ENCODE measurements at places on chromosomes 12 and 14.

DNA sequence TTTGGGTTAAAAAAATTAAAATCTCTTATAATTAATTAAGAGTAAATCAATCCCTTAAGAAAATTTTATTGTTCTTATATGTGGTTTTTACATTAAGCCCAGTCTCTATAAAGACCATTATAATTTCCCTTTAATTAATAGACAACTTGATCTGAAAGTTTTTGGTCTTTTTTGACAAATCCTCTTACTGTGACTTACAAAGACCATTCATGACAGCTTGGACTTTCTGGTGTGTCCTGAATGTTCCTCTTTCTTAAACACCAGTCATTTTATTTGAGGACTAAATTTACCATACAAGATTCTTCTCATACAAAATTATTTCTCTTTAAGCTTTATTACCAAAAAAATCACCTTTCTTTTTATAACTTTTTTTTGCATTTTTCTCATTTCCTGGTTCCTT, 368.3 kb downstream of the ADGRD1 start:
- DNase-seq: no peak

GRCh38 chr12:72368719-72369422, 96.7 kb downstream of the TRHDE start:
- no peak for DNase-seq

- no peak for DNase-seq
Observed at GRCh38 chr12:81597928-81598604, 161.1 kb downstream of the PPFIA2 start.

- no peak for DNase-seq
Observed at GRCh38 chr12:67802731-67803130, 154.2 kb downstream of the DYRK2 start.

- no peak for DNase-seq
Observed at GRCh38 chr12:53995378-53996239, 4.4 kb upstream of the HOXC9 start.

GRCh38 chr14:99521176-99522024, 40.2 kb downstream of the CCNK start:
- DNase-seq: no peak

- no peak for DNase-seq
Observed at GRCh38 chr12:57730336-57731067, 8.0 kb downstream of the AGAP2 start.

DNA sequence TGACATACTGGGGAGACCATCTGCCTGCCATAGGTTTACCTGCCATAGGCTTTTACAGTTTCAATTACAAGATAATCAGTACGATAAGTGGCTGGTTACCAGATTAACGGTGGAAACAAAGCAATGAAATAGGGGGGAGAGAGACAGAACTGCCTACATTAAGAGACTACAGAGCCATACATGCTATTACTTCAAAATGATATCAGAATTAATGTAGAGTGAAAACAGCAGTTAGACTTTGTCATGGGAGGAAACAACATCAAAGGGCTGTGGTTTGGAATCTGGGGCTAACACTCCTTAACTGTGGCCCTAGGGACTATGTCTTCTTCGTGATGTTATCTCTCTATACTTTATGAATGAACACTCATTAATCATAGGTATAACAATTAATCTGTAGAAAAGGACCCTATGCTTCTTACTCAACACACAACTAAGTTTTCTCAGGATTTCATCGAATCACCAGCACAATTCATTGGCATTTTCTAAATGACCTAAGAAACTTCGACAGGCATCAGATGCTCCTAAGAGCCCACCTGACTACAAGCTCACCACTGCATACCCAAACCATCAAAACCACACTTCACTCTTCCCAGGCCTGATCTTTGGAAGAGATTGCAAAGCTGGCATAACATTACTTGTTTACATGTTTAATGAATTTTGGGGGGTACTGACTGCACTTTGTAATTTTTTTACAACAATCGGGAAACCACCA, 475.6 kb upstream of the SOX5 start:
- no peak for DNase-seq

DNA sequence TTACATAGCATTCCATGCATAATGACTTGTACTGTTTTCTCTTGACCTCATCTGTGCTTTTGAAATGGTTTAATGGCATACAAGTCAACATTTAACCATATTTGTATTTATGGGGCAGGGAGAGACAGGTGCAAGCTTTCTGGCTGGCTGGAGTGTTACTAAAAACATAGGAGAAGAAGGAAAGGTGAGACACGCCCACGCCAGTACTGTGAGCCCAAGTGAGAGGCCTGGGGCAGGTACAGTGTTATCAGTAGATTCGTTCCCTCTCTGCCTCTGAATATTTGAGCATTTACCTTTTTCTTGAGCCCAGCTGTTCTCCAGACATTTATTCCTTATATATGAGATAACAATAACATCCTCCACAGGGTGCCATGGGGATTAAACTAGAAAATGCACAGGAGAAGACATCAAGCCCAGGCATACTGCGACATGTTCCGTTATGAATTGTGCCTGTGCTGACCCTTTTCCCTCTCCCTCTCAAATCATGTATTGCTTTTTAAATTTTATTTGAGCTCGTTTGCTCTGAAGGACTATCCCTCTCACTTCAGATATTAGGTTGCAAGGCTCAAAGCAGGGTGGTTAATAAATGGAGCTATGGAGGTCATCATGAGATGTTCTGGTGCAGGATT, 34.6 kb upstream of the TUBA1C start:
- DNase-seq: no peak

- no peak for DNase-seq
Observed at GRCh38 chr14:68386950-68387779, 405.7 kb downstream of the ZFP36L1 start.

DNA sequence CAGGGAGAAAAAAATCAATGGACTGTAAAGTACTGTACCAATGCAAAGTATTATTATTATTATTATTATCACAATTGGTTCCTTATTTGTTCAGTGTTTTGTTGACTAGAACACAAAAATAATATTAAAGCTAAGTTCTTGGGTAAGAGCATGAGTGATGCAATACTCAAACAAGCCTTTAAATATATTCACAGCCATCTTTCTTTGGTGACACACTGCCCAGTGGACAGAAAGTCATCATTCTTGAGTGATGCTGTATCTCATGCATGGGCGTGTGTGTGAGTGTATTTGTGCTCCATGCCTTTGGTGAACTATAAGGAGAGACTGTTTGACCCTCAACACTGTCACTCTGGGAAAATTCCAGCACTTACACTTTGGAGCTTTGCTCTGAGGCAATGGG, 93.6 kb downstream of the KCNK10 start:
- no peak for DNase-seq

DNA sequence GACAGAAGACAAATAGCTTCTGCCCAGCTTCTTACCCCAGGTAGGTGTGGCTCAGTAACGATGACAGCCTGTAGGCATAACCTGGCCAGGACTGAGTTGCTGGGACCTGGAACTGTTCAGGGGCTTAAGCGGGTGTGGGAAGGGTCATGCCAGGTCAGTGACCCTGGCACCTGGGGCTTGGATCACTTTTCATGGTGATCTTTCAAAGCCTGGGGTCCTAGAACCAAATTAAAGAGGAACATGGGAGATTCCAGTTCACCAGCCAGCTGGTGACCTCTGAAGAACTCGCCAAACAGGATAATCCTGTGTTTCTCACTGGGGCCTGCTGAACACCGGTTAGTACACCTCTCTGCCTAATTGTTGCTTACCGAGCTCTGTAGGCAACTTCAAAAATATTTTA, 102.6 kb upstream of the LMNTD1 start:
- DNase-seq: no peak

GRCh38 chr12:48999371-49000131, at the start of gene DDN:
DDN (minus strand) TSS chr12:48999375; CDS start chr12:48999287, 88 bp downstream.
- DNase-seq: no peak

- no peak for DNase-seq
Observed at GRCh38 chr14:67360470-67361206, 510 bp downstream of the EIF2S1 start.

- no peak for DNase-seq
Observed at GRCh38 chr14:92154283-92154942, 32.6 kb downstream of the CPSF2 start.

GRCh38 chr12:15719230-15719629, 70.0 kb downstream of the EPS8 start:
- no peak for DNase-seq

DNA sequence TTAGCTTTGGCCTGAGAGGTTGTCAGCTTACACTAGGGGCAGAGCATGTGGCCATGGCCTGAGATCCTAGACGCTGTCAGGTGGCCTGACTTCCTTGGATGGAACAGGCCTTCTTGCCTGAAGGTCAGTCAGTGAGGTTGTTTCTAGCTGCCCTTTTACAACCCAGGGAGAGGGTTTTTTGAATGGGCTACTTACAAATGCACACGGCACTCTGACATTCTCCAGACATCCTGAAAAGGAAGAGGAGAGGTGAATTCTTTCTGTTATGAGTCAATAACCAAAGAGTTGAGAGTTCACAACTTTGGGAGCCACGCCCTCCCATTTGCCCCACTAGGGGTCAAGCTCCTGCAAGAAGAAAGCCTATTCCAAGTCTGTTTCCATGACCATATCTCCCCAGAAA, 7.8 kb downstream of the KRT76 start:
- no peak for DNase-seq

DNA sequence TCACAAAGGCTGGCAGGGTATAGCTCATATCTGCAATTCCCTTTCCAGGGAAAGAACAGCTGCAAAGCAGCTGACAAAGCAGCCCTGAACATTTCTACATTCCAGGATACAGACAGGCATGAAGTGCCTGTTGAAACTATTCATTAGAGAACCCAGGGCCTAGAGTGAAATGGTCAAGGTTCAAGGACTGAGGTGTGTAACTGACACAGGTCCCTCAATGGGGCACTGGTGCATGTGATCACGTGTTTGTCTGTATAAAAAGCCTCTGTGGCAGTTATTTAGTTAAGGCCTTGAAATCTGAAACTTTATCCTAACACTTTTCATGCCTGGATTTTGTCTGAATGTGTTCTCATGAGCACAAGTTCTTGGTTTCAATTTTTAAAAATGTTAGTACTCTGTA, 47.1 kb downstream of the GIT2 start:
- DNase-seq: no peak

DNA sequence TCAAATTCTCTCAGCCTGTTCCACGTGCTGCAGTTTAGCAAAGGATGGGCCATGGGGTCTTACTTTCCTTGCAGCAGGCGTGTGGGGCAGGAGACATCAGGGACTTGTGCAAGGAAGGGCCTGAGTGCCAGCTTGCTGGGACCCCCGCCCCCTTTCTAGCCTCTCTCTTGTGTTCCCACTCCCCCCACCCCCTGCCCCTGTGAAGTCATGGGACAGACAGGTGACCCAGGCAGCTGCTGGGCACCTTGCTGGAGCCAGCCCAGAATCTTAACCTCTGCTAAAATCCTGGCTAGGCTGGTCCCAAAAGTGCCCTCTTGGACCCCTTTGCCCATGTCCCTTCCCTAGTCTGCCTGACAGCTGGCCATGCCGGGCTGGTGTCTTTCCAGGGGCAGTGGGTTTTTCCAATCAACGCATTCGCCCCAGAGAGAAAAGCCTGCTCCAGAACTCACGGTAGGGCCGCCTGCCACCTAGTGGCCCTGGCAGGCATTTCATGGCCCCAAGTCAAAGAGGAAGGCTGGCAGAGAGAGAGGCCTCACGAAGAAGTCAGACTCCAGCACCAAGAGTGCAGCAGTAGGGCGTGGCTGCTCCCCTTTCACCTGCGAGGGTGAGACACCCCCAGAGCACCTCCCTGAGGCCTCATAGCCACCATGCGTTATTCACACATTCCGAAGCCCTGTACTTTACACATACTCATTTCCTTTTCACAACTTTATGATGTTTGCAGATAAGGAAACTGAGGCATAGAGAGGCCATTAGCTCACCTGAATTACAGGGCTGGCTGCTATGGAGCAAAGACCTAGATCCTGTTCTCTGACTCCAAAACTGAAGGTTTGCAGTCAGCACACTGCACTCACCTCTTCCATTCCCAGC, 67.4 kb downstream of the LGMN start:
- peak; percentile 72 for DNase-seq

GRCh38 chr12:10618338-10618987, 5.1 kb upstream of the MAGOHB start:
- DNase-seq: no peak

DNA sequence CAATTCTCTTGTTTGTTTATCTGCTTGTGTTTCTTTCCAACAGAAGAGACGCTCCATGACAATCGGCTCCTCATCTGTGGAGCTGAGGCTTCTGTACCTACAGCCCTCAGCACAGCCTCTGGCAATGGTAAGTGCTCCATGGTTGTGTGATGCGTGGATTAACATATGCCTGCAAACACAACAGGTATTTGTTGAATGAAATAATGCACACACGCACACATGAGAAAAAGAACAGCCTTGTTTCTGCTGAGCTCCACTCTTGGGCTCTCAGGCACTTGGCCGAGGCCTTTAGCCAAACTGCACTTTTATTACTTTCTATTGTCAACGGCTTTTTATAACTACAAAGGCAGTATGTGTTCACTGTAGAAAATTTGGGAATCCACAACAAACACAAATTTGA, 120.4 kb upstream of the TMCC3 start:
- no peak for DNase-seq

- no peak for DNase-seq
Observed at GRCh38 chr12:25789541-25789944, 168.9 kb upstream of the RASSF8 start.

DNA sequence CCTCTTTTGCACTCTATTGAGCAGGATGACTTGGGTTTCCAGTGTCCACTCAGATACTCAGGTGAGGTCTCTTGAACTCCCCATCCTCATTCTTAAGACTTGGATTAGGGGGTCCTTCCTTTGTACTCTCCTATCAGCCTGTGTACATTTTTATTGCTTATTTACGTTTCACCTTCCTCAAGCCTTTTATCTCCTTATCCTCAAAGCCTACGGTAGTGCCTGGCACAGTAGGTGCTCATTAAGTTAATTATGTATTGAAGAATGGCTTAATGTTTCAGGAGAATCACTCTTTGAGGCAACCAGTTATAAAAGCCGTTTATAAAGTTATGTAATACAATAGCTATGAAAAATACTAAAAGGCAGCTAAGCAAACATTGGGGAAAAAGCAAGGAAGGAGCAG, 315.7 kb downstream of the NPAS3 start:
- DNase-seq: no peak

- DNase-seq: no peak
Observed at GRCh38 chr14:86858591-86858990, 1134.4 kb downstream of the GALC start.

DNA sequence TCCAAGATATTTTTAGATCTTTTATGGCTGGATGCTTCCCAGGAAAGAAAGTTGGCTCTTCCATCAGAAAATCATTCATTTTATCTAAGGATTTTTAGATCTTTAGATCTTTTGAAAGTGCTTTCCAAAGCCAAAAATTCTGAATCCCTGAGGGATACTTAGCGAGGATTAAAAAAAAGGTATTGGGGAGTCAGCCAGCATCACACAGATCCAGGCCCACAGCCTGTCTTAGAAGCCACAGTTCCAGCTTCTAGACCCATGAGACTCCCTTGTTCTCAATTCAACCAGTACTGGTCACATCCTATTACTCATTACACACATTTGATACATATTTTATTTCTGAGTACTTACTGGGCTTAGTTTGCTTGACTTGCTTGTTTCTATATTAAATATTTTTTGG, 49.9 kb downstream of the TSPAN8 start:
- DNase-seq: no peak

Measured in T-cell (primary cell).